ENCODE measurements at places on chromosomes 1 and 21.
A peak's percentile ranks its signal among the peaks of the same experiment; 100 is the strongest.

DNA sequence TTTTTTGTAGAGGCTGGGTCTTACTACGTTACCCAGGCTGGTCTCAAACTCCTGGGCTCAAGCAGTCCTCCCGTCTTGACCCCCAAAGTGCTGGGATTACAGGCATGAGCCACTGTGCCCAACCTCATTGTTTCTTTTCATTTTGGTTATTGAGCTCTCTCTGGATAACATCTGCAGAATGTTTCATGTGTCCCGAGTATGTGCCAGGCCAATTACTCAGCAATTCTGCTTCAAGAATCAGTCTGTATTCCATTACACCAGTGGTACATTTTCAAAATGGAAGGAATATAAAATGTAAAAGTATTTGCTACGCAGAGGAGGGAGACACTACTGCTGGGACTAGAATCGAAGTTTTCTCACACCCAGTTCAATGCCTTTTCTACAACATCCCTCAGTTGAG, 1.7 kb upstream of the ELOA start:
- DNase-seq = no peak

DNA sequence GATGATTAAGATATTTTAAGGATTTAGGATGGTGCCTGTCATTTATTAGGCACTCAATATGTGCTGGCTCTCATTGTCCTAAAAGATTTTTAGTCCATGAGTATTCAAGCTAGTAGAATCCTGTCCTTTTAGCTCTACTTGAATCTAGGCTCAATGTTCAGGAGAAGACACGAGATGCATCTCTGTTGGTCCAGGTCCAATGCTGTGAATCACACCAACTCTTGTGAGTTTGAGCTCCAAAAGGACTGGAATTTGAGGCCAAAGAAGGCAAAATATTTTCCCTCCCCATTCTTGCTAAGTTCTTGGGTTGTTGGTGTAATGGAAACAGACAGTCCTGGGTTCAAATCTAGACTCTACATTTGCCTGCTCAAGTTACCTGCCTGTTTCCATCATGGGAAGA, 1.4 kb upstream of the PODN start:
- peak; percentile 75 for DNase-seq

- no peak for DNase-seq
These were observed 6.9 kb downstream of the ETV3 start for GRCh38 chr1:157131281-157131680.

- DNase-seq = peak; percentile 34
These were observed 22.8 kb upstream of the RNU1-4 start for GRCh38 chr1:16717336-16718098.

GRCh38 chr1:20493839-20494608, 8.0 kb upstream of the CAMK2N1 start:
- DNase-seq = peak; percentile 89

DNA sequence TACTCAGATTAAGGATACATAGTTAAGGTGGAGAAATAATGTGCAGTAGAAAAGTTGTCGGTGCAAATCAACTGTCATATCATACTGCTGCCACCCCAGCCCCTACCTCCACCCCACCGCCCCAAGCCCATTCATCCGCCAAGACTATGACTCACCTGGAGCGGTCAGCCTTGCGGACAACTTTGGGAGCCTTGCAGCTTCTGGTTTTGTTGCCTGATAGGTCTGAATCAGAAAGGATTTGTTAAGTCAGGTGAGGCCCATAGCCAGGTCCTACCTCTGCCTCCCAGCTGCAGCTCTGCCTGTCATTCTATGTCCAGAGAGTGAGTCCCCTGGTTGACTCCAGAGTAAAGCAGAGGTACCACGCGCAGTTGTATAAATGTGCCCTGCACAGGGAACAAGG, 12.6 kb downstream of the C1orf162 start:
- DNase-seq = no peak

DNA sequence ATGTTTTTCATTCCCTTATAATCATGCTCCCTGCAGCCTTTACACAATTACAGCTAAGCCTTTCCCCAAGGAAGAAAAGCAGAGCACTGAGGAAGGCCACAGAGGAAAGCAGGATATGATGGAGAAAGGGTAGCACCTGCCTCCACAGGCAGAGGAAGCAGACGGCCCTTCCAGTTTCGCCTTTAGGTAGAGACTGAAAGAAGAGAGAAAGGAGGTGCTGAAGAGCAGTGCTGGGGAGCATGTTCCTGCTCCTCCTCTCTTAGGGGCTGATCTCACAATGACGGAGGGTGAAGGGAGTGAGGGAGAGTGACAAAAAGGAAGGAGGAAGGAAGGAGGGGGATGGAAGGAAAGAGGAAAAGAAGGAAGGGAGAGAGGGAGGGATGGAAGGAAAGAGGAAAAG, 41.1 kb downstream of the SUSD4 start:
- DNase-seq = no peak

DNA sequence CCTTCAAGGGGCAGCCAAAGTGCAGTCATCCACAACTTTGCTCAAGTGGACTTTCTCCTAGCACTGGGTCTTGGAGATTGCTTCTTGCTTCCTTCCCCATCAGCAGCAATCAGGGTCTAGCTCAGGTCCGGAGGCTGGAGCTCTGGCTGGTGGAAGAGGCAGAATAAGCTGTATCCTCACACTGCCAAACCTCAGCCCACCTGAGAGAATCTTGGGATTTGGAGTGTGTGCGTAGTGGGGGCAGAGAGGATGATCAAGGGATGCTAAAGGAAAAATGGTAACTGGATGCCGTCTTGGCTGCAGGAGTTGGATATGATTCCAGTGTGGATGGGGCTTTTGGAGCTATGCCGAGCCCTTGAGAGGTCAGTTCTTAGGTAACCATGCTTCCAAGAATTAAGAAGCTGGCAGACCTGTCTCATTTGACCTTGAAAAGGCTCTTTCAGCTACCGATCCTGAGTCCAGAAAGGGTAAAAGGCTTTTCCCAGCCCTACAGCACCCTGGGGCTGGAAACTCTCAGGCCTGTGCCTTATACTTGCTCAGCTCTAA, 4.5 kb upstream of the NFASC start:
- DNase-seq = no peak
